ENCODE measurements at places on chromosomes 2 and 18.

DNA sequence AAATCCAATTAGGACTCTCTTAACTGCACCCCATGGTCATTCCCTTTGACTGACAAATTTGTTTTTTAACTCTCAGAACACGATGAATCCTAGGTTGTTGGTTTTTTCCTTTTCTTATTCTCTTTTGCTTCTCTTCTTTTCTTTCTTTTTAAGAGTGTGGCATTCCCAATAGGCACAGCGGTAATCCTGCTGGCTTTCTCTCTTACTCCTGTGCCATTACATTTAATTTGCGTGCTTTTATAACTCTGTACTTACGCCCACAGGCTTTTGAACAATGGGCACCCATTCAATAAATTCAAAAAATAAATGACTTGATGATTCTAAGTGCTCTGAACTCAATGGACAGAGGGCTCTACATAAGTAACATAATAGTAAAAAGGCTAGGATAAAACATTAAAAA is 189.0 kb upstream of the SMAD7 start:
- no peak for DNase-seq

GRCh38 chr2:105754011-105754410 is 9.3 kb downstream of the NCK2 start:
- no peak for DNase-seq

DNA sequence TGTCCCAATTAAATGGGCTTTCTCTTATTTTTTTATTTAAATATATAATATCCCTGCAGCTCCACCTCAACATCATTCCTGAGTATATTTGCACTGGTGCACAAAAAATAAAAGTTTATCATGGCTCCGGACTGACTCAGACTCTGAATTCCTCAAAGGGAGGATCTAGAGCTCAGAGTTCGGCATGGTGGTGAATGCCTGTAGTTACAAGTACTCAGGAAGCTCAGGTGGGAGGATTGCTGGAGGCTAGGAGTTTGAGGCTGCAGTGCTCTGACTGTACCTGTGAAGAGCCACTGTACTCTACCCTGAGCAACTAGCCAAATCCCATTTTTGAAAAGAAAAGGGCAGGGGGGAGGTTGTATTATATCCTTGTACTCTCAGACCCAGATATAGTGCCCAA is 52.8 kb upstream of the NRXN1 start:
- DNase-seq, result no peak

GRCh38 chr2:75627902-75628504 is 18.6 kb upstream of the MRPL19 start:
- DNase-seq, result no peak

DNA sequence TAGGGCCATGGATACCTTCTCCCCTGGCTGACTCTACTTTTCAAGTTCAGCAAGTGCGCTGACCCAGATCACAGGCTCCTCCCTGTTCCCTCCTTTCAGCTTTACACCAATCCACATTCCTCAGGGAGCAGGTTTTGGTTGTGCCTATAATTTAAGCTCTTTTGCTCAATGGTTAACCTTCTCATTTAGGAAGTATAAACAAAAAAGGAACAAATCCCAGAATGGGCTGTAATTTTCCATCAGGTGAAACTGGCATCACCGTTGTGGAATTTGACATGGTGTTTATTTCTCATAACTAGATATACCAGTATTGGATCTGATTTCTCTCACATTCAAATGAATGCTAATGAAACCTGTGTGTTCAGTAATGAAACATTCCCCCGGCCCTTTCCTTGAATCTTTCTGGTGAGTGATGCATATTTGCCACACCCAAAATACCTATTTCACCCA is 13.6 kb downstream of the STRN start:
- DNase-seq, result no peak

- DNase-seq, result no peak
Observed at GRCh38 chr2:95024371-95024770, 1.1 kb upstream of the MAL start.

GRCh38 chr18:70870292-70870691 is 581.4 kb downstream of the SOCS6 start:
- no peak for DNase-seq

- no peak for DNase-seq
Observed at GRCh38 chr2:49278561-49278960, 124.2 kb upstream of the FSHR start.

DNA sequence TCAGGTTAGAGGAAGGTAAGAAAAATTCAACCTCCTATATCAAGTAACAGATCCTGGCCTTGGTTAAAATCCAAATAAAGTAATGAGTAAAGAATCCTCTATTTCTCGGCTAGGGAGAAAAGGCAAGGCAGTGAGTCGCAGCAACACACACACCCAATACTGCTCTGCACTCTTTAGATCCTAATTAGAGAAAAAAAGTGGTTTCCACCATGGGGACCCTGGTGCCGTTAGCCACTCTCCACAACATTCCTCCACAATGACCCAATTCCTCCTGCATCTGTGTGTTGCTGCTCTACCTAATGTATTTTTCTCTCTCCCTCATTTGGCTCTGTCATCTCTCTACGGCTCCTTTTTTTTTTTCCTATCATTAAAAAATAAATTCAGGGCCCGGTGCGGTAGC is 462.7 kb downstream of the METTL4 start:
- no peak for DNase-seq

DNA sequence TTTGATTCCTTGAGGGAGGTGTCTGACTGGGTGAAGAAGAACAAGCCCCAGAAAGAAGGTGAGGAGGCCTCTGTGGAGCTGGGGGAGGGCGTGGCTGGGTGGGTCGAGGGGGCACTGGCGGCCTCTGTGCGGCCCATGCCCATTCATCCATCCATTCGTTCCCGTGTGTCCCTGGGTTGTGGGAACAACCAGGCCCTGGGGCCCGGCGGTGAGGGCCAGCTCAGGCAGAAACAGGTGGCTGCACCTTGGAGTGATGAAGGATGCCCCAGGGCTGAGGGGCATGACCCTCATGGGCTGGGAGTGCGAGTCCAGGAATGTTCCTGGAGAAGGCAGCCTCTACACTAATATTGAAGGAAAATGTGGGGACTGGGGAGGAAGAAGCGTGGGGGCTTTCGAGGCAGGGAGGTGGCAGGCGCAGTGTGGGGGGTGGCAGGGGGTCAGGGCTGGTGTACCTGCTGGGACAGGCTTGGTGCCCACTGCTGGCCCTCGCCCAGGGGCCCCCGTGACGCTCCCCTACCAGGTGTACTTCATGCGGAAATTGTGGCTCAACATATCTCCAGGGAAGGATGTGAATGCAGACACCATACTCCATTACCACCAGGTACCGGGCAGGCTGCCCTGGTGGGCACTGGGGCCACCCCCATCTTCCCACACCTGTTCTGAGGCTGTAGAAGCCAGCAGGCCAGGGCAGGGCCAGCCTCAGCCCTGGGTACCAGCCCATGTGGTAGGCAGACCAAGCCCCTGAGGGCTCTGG is 11.2 kb upstream of the GPR17 start:
- no peak for DNase-seq

GRCh38 chr2:23453432-23453831 is 68.5 kb downstream of the KLHL29 start:
- DNase-seq, result no peak

DNA sequence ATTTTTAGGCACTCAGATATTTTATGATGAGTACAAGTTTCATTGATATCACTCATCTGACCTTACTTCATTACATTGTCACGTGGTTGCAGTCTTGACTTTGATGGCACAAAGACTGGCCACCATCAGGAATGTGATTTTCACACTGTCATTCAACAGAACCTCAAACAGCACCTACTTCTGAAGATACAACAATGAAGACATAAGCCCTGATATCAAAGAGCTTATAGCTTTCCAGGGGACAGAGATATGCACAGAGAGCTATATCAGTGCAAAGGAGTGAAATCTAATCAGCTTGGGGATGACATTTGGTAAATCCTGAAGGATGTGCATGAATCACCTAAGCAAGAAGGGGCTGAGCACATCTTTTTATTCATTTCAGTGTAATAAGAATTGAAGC is 72.3 kb downstream of the MEP1B start:
- DNase-seq, result no peak

Data from cortex of kidney (tissue), 1 donor.